Brain pericyte (primary cell): ENCODE measurements at places on chromosomes 3 and 15.

GRCh38 chr3:9037144-9037711, 74.0 kb upstream of the RAD18 start:
- DNase-seq: no peak

DNA sequence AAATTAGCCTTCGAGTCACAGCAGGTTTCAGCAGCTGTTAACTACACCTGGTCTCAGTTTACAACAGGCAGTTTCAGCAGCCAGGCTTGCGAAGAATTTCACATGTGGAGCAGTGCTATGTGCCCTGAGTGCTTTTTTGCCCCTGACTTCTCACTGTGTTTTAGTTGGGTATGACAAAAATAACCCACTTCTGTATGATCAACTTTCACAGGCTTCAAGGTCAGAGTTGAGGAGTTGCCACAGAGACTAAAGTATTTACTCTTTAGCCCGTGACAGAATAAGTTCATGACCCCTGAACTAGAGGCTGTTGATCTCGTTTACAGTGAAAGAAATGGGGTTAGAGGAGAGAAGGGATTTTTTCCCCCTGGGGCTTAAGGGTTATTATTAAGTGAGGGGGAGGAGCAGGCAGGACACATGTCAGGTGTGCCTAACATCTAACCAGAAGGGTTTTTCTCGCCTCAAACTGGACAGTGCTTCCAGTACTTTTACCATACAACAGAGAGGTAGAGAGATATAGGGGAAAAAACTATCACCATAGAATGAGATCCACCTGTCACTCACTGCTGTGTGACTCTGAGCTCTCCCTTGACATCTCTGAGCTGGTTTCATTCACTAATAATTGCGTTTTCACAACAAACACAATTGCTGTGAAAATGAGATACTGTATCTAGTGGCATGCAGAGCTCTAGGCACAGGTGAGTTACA, 14.0 kb upstream of the TOPBP1 start:
- no peak for DNase-seq

- no peak for DNase-seq
Observed at GRCh38 chr15:95228856-95229555, 997.6 kb downstream of the MCTP2 start.

- DNase-seq: no peak
Observed at GRCh38 chr3:140219923-140220452, 285.0 kb downstream of the CLSTN2 start.

GRCh38 chr3:3589715-3590130, 209.5 kb upstream of the LRRN1 start:
- no peak for DNase-seq
